ENCODE measurements at places on chromosomes 16 and 17. TPM values are rescaled to one million over a fixed set of nuclear protein-coding genes. Genes with fewer than 3 reads are reported as not detected.

DNA sequence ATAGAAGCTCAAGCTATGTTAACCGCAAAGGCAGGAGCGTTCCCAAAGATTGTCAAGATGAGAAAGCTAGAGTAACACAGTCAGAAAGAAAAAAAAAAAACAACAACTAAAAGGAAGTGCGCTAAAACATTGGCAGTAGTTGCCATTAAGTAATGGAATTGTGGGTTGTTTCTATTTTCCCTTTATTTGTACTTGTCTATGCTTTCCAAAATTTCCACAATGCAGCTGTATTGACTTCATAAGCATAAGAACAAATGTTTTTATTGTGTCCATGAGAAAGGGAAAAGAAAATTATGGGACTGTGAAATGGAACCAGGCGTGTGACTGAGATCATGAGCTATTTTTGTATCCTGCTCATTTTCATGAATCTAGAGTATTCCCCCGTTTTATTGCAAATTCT, 153.4 kb downstream of the TMEM114 start:
- no peak for DNase-seq

DNA sequence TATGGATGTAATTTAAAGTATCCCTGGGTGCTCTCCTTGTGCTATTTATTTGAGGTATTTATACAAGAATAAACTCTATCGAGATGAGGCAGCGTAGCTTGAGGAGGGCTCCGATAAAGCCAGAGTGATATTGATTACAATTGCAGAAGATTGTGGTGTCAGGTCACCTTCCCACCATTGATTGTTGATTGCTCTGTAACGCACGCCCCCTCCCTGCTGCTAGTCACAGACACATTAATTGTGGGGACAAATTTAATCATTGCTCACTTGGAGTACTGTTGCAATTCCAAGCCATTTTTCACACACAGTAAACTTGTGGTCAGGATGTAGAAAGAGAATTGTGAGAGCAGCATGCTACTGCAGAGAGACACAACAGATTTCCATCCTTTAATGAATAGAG, 75.4 kb downstream of the IRX3 start:
- no peak for DNase-seq

The AIPL1 gene
- total RNA-seq: not detected

DNA sequence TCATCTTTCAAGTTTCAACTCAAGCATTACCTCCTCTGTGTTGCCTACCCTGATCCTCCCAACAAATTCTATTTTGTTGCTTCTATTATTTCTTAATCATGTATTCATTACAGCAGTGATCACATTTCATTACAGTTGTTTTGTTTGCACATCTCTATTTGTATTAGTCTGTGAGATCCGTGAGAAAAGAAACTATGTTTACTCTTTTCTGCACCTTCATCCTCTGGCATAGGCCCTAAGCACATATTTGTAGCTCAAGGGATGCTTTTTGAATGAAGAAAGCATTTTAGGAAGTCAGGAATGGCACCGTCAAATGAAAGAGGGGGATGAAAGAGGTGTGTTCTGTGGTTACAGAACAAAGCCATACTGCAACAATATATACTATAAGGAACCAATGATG, 110.5 kb downstream of the SHISA6 start:
- no peak for DNase-seq

DNA sequence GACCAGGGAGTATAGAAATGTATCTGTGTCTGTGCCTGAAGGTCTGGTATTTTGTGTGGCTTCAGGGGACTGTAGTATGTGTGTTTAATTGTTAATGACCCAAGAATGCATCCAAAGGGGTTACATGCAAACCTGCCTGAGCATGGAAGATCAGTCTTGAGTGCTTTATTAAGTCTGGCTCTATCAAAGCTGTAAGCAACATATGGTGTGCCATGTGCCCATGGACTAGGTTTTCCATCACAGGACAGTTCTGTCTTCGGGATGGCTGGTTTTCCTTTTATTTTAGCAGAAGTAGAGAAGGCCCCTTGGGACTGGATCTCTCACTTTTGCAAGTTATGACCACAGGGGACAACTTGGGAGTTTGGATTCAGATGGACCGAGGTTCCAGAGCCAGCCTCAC, 18.2 kb downstream of the RBFOX1 start:
- no peak for DNase-seq

- DNase-seq: no peak
Observed at GRCh38 chr16:73553941-73554660, 506.2 kb upstream of the ZFHX3 start.

DNA sequence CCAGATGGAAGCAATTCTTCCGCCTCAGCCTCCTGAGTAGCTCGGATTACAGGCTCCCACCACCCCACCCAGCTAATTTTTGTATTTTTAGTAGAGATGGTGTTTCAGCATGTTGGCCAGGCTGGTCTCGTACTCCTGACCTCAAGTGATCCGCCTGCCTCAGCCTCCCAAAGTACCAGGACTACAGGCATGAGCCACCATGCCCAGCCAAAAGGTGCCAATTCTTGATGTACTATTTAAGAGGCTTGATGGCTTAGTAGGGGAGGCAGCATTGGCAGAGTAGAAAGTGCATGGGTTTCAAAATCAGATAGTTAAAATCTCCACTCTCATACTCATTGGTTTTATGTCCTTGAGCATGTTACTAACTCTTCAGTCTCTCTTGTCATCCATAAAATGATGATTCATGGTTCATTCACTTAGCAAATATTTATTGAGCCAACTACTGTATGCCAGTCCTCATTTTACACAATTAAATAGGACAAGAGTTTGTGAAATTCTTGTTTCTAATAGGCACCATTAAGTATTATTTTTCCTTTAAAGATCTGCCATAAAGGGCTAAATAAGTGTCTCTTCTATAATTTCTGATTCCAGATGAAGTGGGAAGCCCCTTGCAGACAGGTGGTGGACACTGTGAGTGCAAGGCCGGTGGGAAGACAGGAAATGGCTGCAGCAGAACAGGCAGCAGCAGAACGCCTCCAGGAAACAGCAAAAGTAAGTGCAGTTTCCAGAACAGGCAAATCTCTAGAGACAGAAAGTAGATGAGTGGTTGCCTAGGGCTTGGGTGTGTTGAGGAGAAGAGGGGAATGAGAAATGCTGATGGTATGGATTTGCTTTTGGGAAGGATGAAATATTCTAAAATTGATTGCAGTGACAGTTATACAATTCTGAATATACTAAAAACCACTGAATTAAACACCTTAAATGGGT, 8.2 kb upstream of the RPL27 start:
- no peak for DNase-seq

DNA sequence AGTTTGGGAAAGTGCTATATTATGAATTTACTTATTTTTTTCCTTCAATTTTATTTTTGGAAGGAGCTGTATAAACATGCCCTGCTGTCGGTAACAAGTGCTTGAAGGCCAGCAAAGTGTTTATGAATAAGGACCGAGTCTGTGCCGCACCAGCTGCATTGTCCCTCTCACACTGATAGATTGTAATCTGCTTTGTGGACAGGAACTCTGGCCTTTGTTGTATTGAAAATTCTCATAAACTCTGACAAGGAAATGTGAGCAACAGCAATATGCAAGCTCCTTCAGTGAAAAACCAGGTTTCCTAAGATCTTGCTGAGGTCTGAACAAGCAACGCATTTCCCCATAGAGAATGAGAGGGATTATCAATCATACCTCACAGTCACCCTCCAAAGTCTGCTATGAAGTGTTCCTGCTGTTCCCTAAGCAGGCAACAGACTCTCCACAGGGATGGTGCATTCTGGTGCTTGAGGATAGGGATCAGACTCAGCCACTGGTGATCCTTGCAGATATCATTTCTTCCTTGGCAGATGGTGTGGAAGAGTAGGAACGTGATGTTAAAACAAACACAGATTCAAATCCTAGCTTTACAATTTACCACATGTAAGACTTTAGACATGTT, 109.6 kb downstream of the KCNJ2 start:
- DNase-seq: no peak

- DNase-seq: no peak
Observed at GRCh38 chr16:25374556-25374955, 116.9 kb upstream of the ZKSCAN2 start.

- DNase-seq: peak; percentile 86
Observed at GRCh38 chr17:81422776-81423697, 27.8 kb downstream of the BAHCC1 start.

DNA sequence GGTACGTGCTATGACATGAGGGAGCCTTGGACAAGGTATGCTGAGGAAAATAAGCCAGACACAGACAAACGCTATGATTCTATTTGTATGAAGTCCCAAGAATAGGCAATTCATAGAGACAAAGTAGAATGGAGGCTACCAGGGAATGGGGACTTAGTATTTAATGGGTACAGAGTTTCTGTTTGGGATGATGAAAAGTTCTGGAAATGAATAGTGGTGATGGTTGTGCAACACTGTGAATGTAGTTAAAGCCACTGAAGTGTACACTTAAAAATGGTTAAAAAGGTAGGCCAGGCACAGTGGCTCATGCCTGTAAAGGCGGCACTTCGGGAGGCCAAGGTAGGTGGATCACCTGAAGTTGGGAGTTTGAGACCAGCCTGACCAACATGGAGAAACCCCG, 3.3 kb downstream of the PRPSAP1 start:
- DNase-seq: no peak

GRCh38 chr17:351875-352420, 659 bp downstream of the RPH3AL start:
- no peak for DNase-seq

DNA sequence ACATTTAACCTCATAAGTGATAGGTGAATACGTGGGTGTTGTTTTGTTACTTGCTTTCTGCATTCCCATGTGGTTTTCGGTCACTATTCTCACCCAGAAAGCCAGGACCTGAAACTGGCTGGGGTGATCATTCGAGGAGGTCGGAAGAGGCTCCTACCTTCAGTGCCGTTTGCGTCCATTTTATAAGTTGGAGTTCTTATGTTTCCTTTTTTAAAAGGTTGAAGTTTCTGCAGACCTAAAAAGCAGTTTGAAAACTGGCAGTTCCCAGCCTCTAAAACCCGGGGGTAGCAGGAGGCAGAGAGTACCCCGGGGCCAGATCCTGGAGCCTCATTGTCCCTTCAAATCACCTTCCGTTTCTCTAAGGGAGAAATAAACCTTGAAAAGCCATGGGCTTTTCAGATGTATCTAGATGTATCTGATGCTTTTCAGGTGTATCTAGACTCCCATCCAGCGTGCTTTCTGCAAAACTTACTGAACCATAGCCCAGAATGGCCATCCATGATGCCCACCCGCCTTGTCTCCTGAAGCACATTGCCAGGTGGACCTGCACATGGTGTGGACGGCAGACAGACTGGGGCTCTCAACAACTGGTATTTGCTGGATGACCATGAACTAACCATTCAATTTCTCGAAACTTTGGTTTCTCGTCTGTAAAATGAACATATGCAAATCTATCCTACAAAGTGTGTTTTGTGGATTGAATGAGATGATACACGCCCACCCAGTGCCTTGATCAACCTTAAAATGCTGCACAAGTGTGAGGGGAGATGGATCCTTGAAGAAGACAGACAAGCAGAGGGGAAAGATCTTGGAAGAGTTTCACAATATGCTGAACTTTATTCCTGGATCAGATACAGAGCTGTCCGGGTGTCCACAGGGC, 1.3 kb downstream of the NLRC5 start:
- no peak for DNase-seq

DNA sequence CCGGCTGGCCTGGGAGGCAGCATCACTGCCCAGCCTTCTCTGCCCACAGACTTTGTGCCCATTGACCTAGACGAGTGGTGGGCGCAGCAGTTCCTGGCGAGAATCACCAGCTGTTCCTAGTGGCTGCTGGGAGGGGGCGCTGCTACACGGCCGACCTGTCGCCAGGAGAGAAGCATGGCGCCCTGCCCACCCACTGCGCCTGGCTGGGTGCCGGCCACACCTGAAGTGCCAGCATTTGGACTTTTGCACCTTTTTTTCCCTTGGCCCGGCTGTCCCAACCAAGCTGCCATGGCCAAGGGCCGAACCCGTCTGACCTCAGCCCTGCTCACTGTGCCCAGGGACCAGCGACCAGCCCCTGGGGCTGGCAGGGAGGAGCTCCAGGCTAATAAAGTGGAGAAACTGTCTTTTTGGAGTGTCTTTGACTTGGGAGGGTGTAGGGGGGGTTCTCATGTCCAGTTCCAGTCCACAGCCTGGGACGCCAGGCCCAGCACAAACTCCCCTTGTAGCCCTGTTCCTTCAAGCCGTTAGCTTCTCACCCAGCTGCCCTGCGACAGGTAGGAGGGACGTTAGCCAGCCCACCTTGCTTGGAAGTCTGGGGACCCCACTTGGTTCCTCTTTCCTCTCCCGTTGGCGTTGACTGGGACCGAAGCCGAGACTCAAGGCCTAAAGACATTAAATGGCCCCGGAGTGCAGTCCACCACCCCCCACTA, 939 bp upstream of the WDR90 start:
- DNase-seq: no peak

- DNase-seq: no peak
Observed at GRCh38 chr17:13953841-13954240, 115.5 kb upstream of the COX10 start.

DNA sequence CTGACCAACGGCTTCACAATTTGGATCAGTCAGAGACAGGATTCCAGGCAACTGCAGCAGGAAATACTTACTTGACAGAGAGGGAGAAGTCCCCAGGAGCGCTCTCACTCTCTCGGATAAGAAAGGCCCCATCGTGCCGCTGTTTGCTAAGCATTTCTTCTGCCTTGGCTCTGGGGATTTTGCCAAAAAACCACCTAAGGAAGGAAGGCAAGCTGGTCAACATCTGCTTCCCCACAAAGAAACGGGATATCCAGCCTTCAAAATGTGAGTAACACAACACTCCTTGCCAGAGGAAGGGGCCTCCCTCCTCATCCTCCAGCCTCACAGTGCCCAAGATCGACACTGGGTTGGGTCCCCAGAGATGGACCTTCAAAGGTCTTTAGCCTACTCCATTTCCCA, 36.6 kb upstream of the SLC25A19 start:
- no peak for DNase-seq

DNA sequence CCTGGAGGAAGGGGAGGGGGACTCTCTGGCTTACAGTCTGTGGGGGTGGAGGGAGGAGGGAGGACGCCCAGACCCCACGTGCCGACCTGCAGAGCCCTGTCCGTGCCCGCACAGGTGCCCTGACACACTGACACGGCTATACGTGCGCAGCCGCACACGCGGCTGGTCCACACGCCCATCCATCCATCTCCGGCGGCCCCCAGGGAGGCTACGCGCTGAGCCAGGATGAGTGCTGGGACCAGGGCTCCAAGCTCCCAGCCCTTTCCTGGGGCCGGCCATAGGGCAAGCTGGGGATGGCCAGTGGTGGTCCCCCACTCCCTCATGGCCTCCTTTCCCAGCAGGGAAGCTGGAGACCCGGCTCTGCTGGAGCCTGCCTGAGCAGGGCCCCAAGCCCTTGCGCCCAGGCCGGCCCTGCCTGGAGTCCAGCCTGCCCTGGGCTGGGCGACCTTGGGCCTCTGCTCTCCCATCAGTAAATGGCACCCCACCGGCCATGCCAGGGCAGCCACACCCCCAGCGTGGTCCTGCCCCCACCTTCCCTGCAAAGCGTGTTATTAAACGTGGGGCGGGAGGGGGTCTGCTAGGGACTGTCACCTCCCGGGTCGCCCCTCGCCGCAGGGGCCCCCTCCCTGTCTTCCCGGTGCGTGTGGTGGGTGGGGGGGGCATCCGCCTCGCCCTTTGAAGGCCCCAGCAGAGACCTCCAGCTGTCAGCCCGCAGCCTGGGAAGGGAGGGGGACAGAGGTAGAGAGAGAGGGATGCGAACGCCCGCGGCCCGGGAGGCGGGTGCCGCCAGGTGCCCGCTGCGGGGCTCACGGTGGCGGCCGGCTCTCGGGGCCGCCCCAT, 863 bp downstream of the CASKIN1 start:
- no peak for DNase-seq

- DNase-seq: no peak
Observed at GRCh38 chr16:6611535-6611934, 721.1 kb upstream of the RBFOX1 start.
